ENCODE measurements at places on chromosomes 12 and 14. TPM values are rescaled to one million over a fixed set of nuclear protein-coding genes. Genes with fewer than 3 reads are reported as not detected.

MFAP5 gene
- total RNA-seq: 22.1 TPM

FAIM2 gene
- total RNA-seq: 9.8 TPM

C12orf57 gene
- total RNA-seq: 533 TPM

FOXA1 gene
- total RNA-seq: not detected

DNAJC22 gene
- 0.93 TPM for total RNA-seq

SYCP3 gene
- not detected for total RNA-seq

KRT6C gene
- not detected for total RNA-seq

SPIC gene
- not detected for total RNA-seq

SERPINA9 gene
- not detected for total RNA-seq

TBX5 gene
- total RNA-seq: 238 TPM

CCDC196 gene
- not detected for total RNA-seq

NXPH4 gene
- 0.28 TPM for total RNA-seq

MEG3 gene
- total RNA-seq: 9.5 TPM

SERPINA12 gene
- not detected for total RNA-seq

MYO1H gene
- total RNA-seq: 0.16 TPM

TMEM229B gene
- total RNA-seq: 2.9 TPM

GLT1D1 gene
- not detected for total RNA-seq

KERA gene
- not detected for total RNA-seq
